NCI-H2171 treated with DMSO at 0.1 percent for 48 hours (cell line): ENCODE measurements at places on chromosomes 4 and X.

- no peak for DNase-seq
Observed at GRCh38 chr4:41192136-41192535, 22.2 kb downstream of the APBB2 start.

DNA sequence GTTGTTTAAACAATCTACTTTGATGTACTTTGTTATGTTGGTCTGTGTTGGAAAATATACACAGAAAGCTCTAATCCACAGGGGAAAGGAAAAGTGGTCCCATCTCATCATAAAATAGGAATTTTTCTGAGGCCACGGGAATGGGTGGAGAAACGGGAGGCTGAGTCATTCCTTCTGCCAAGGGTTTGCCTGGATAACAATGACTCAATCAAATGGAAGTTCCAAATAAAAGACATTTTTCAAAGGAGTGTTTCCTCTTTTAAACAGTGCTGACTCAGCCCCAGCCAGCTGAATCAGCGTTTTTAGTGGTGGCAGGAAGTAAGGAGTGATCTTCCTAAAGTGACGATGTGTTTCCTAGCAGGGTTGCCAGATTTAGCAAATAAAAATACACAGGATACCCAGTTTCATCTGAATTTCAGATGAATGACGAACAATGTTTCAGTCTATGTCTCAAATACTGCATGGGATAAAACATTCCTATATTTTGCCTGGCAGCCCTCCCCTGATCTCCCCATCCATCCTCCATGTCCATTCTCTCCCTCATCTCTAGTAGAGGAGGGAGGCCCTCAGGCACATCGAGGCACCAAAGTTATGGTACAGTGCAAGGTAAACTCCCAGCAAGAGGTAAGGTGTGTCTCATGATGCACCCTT lies 345.4 kb upstream of the GATB start:
- no peak for DNase-seq

DNA sequence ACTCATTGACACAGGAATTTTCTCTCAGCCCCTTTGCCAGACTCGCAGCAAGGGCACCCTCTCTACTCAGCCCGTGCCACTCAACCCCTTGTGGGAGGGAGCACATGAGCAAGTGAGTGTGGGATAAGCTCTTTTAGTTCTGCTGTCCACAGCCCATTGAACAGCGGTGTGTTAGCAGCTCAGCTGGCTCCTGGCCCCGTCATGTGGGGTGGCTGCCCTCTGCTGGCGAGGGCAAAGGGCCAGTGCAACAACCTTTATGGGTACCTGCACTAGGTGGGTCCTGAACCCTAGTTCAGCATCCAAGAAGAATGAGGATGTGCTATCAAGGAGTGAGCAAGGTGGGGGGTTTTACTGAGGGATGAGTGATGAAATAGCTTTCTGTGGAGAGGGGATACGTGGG lies 85.0 kb upstream of the ZNF81 start:
- DNase-seq: peak; percentile 2

GRCh38 chrX:150848914-150849365 lies 49.5 kb downstream of the CD99L2 start:
- DNase-seq: peak; percentile 66

GRCh38 chr4:57424232-57424897 lies 314.2 kb upstream of the IGFBP7 start:
- DNase-seq: no peak

DNA sequence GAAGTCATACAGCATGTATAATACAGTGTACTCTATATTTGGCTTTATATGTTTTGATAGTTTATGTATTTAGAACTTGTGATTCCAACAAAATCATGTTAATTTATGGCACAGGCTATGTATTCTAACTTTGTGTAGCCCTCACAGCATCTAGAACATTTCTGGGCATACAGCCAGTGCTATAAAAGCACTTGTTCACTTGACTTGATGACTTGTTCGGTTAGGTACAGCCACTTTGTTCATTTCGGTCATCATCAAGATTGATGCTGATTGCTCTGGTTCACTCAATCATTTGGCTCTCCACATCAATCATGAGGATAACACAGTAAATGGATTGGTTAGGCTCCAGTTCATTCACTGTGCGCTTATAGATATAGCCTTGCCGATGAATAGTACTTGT lies 97.6 kb upstream of the IRS4 start:
- DNase-seq: no peak

GRCh38 chrX:19057856-19058255 lies 64.4 kb downstream of the ADGRG2 start:
- DNase-seq: no peak

- no peak for DNase-seq
Observed at GRCh38 chr4:37365888-37366287, 121.3 kb downstream of the NWD2 start.

DNA sequence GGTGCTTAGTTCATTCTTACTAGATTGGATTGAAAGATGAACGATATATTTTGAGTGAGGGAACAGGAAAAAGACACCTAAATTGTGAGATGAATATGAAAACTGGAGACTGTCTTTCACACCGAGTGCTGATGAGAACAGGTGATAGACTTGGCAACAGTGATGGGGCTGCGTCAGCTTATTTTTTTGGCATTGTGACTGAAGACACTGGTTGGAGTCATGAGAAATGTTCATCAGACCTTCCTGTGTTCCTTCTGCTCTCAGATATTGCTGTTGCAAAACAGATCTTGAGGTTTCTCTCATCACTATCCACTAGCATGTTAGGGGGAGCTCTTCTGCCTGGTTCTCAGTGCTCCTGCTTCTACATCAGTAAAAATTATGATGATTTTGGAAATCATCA lies 124.2 kb upstream of the KCNIP4 start:
- DNase-seq: no peak

- no peak for DNase-seq
Observed at GRCh38 chr4:32884198-32884597, 2164.0 kb downstream of the PCDH7 start.

DNA sequence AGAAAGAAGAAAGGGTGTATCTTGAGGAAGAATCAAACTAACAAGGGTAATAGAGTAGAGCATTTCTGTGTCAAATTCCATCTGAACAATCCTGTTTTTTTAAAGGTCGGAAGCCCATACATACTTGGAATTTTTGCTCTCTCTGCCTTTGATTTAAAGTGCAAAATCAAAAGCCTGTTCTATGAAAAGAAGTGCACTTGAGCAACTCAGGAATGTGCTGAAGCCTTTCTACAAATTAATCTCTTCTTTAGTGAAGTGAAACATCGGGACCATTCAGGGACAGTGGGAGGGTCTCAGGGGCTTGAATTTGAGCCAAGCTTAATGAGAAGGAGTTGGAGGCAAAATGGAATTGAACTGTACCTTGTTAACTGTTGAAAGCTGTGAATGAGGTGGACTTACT lies 1008.5 kb upstream of the LCORL start:
- DNase-seq: no peak

DNA sequence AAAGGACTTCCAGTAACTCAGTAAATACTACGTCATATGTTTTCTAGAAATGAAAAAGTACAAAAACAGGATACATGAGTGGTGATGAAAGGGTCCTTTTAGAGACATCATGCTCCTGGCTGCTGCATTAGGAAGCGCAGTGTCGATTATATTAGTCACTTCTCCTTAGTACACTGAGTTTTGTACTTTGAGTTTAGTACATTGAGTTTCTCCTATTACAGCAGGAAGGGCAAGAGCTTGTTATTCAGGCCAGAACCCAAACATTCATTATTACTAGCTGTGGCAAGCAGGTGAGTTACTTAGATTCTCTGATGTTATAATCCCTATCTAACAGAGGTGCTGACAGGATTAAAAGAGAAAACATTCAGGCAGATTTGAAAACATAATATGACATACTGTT lies 21.3 kb downstream of the RPGR start:
- DNase-seq: no peak

- no peak for DNase-seq
Observed at GRCh38 chr4:53094040-53094439, 231.9 kb downstream of the RASL11B start.

DNA sequence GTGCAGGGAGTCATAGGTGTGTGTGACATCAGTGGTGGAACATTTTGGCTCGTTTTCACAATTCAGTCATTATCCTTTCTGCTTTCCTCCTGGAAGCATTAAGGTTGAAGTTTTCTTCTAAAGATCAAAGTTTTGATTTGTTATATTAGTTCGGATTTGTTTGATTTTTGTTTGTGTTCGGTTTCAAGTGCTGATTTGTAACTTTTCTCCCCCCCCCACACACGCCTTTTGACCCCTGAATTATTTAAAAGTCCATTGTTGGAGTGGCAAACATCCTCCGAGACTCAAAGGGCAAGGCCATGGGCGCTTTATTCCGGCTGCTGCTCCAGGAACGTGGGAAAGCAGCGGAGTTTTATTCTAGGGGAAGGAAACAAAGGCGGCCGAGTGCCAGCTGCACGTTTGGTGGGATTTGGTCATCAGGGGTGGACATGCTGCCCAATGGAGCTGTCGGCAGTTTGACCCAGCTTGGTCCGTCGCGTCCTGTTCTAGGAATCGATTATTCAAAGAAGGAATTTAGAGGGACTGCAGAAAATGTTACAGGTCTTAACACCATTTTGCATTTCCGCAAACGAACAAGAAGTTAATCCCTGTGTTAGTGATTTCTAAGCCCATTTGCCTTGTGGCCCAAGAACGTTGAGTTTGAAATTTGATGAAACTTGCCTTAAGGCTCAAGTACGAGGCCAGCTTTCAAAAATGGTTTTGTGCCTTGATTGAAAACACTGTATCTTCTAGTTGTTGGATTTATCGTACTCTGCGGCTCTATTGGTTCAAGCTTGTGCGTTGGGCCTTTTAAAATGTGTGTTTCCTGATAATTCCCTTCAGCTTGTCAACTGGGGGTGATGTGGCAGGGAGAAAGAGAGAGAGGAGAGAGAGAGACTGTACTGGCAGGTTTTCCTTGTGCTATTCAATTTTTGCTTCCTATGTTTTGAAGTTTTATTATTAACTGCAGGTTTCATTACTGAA lies 565 bp upstream of the ZNF41 start:
- DNase-seq: no peak

DNA sequence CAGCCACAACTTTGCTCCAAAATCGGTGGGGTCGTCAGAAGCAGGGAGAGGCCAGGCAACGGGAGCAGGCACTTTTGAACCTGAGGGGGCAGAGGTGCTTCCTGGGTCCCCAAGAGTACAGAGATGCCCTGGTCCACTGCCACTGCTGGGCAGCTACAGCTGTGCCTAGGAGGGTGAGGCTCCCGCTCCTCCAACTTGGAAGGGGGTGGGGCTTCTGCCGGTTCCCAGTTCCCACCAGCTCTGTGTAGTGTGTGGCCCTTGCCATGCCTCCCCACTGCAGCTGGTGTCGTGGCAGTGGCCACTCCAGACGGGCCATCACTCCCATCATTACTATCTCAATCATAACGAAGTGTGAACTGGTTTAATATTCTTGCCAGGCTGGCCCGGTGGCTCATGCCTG lies 1496.3 kb downstream of the PCDH7 start:
- no peak for DNase-seq

GRCh38 chr4:68951078-68951805 lies at the start of gene UGT2A3:
TSS of gene UGT2A3 (minus strand) at chr4:68951804. CDS start at chr4:68951760, 44 bp downstream.
- no peak for DNase-seq

DNA sequence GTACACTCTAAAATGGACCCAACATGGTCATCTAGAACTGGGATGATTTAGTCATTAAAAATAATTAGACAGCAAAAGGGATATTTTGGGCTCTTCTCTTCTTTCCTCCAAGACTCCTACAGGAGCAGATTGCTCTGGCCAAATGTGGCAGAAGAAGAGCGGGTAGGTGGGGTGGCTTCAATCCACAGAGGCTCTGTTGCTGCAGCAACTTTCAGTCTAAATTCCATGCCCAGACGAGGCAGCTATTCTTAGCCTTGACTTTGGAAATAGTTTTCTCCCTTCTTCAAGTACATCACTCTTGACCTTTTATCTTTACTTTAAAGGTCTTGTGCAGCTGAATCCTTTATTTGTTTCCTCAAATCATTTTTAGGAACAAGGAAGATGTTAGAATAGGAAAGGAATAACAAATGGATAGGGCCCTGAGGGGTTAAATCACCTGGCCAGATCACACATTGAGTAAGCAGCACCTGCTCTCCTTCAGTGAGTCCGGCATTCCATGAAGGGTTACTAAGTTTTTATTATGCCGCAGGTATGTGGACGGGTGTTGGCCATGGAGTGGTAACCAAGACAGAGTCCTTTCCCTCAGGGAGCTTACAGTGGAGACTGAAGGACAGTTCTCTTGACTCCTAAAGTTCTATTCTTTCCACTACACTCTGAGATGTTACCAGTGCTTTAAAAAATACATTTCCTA lies 19.3 kb upstream of the SORBS2 start:
- DNase-seq: no peak

DNA sequence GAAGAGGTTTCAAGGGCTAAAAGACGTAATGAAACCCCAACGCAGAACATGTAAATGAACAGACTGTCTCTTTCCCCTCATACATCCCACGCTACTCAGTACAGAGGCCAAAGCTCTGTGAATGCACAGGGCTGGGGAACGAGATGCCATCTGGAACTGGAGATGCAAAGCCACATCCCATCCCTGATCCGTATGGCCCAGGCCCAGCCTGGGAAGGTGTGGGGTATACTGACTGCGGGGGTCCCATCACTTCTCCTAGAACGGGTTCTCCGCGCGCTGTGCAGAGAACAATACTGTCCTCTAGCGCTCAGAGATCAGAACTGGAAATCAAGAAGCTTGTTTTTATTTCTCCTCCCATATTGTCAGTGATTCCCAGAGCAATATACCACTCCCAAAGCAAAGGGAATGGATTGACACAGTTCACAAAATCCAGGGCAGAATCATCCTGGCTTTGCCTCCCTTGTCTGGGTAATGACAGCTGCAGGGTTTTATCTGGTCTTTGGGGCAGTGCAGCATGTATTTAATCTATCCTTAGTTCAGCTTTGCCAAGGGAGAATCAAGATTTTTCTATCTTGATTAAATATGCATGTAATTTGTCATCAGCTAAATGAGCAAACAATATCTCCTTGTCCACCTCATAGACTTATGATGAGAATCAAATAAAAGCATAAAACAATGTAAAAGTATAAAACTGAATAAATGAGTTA lies 47.3 kb upstream of the TLR3 start:
- peak; percentile 19 for DNase-seq

DNA sequence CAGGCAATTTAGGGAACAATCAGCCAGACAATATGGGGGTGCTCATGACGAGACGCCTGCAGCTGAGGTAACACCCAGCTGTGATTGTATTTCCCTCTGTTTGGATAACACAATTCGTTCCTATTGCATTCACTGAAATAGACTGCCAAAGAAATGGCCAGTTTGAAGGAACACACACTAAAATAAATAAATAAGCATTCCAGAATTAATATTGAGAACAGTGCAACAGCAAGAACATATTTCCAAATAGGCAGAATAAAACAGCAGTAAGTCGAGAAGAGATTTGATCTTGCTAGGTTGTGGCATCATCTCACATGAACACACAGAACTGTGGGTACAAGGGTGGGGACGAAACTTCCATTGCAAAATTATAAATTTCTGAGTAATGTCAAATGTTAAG lies 133.5 kb upstream of the FAM47B start:
- no peak for DNase-seq

GRCh38 chrX:1610166-1610565 lies 4.7 kb upstream of the ASMT start:
- no peak for DNase-seq
